ENCODE measurements at places on chromosomes 12 and 14.

DNA sequence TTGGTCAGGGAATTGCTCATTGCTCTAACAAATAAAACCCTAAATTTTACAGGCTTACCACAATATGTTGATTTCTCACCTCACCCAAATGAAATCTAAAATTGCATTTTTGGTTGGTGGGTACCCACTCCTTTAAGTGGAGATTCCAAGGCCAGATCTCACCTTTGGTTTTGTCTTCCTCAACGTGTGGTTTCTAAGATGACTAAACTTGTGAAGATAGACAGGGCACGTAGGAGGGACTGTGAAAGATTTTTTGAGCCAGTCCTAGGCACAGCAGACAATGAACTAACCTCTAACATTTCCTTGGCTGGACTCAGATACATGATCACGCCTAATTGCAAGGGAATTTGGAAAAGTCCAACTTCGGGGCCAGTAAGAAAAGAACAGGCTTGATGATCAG lies 1003.9 kb downstream of the FLRT2 start:
- DNase-seq = no peak

DNA sequence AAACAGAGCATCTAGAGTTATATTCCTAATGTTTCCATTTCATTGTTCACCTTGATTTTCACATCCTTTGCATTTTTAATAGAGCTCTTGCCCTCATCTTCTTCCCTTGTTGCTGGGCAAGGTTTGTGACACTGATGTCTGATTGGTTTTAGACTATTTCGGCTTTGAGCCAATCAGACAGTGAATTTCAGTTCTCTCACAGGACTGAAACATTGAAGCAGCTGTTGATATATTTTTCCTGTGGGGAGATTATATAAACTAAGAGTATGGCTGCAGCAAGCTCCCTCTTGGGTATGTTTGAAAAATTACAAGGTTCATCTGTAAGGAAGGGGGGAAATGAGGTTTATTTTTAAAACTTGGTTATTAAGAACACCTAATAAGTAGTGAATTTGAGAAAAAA lies 51.2 kb downstream of the ATF7IP start:
- DNase-seq = no peak

DNA sequence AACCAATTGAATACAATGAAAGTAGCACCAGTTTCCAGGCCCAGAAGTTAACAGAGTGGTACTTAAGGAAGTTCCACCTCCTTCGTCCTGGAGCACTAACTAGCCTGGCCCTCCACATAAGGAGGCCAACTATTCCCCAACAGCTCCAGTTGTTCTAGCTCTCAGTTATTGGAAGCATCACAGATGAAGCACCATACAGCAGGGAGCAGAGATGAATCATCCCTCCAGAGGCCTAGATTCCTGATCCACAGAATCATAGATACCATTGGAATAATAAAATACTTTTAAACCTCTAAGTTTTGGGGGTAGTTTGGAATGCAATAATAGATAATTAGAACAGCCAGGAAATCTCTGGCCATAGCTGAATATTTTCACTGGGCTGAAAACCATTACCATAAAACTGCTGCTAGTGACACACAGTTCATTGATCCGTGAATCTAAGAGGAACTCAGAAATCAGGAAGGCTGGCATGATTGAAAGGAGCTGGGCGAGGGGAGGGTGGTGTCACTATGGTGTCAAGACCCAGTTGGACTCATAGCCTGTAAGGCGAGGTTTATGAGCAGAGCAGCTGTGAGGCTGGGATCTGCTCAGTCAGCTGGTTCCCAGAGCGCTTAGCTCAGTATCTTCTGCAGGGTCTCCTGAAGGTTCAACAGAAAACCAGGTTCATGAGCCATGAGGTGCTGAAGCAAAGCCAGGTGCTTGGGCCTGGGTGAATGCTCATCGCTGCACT lies 371.4 kb upstream of the TMTC1 start:
- no peak for DNase-seq

- DNase-seq = no peak
Measured at GRCh38 chr14:33631021-33631420, 319.9 kb downstream of the EGLN3 start.
